ENCODE measurements at places on chromosomes 12 and 14.
A peak's percentile ranks its signal among the peaks of the same experiment; 100 is the strongest.

DNA sequence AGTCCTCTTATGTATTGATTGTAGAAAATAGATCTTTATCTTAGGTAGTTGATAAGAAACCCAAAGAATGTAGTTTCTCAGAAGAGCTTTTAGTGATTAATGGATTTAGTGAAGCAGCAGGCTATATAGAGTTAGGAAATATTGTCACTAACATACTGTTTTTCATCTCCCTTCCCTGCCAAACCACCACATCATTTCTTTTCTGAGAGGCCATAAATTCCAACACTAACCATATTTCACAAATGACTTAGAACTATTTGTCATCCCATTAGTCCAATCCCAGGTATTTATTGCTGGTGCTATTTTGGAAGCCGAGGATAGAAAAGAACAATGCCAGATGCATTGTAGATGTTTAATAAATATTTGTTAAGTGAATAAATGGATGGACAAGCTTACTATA, 185.7 kb downstream of the KICS2 start:
- no peak for DNase-seq

- DNase-seq = peak; percentile 29
Measured at GRCh38 chr14:43795600-43796228, 711.4 kb downstream of the FSCB start.

- no peak for DNase-seq
Measured at GRCh38 chr12:29081101-29081500, 68.0 kb upstream of the FAR2 start.

GRCh38 chr12:43287706-43288383, 264.2 kb downstream of the ADAMTS20 start:
- DNase-seq = no peak

DNA sequence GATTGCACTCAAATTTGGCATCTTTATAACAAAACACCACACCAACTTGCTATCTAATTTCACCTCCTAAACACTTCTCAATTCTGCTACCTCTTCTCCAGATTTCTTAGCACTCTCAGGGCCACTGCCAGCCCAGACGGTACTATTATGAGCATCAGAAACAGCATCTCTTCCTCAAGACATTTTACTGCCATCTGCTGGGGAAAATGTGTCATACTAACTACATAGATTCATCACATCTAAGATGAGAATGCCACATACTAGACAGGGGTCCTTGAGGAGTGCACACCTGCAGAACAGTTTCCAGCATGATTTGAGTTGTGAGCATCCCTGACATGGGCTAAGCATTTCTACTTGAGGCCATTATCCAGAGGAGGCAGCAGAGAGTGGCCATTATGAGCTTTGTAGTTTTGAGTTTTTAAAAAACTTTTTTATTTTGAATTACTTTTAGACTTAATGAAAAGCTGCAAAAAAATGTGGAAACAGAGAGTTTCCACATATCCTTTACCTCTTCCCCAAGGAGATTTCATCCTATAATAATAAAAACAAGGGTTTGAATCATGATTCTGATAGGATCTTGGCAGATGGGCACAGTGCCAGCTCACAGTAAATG, 15.1 kb upstream of the GRIP1 start:
- DNase-seq = peak; percentile 61

Data from NCI-H446 treated with DMSO at 0.1 percent for 48 hours (cell line).